ENCODE measurements at places on chromosomes 2 and 18. TPM values are rescaled to one million over a fixed set of nuclear protein-coding genes. Genes with fewer than 3 reads are reported as not detected.
A peak's percentile ranks its signal among the peaks of the same experiment; 100 is the strongest.

The AOX1 gene
- 5.0 TPM for total RNA-seq

The IL1B gene
- 0.25 TPM for total RNA-seq

The GCG gene
- total RNA-seq = not detected

The TSHZ1 gene
- 9.9 TPM for total RNA-seq

The BOLL gene
- total RNA-seq = 3.3 TPM

The RAPGEF4 gene
- 0.92 TPM for total RNA-seq

GRCh38 chr2:210863283-210863682, 306.9 kb downstream of the CPS1 start:
- H3K36me3 ChIP-seq = no peaks in the 10 kb centered on the region
- no peaks in the 10 kb centered on the region for H3K4me1 ChIP-seq
- no peak overlapping the region for H3K27ac ChIP-seq
- no peak for DNase-seq
- H3K27me3 ChIP-seq = no peaks in the 10 kb centered on the region

GRCh38 chr2:173740639-173741038, 224.5 kb downstream of the SP3 start:
- H3K4me3 ChIP-seq = no peak overlapping the region
- no peaks in the 10 kb centered on the region for H3K27me3 ChIP-seq
- H3K36me3 ChIP-seq = no peaks in the 10 kb centered on the region
- H3K27ac ChIP-seq = no peak overlapping the region

DNA sequence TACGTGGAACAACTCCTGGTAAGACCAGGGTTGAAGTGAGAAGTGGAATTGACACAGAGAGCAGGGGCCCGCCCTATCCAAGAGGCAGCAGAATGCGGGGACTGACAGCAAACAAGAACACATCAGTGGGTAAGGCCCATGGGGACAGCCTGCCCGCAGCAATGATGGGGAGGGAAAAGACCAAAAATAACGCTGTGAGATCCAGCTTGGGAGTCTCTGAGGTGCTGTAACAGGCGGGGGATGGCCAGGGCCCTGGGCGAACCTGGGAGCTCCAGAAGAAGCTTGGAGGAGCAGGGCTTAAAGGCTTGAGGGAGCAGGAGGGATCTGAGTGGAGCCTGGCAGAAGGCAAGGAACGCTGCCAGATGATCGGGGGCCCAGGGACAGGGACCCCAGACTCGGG, 173.4 kb downstream of the TMEM200C start:
- H3K27ac ChIP-seq = no peak overlapping the region
- no peaks in the 10 kb centered on the region for H3K36me3 ChIP-seq
- DNase-seq = no peak
- no peaks in the 10 kb centered on the region for H3K27me3 ChIP-seq
- no peak overlapping the region for H3K4me3 ChIP-seq
- no peaks in the 10 kb centered on the region for H3K4me1 ChIP-seq

- no peaks in the 10 kb centered on the region for H3K36me3 ChIP-seq
- H3K4me3 ChIP-seq = no peak overlapping the region
- H3K27me3 ChIP-seq = no peaks in the 10 kb centered on the region
- H3K4me1 ChIP-seq = no peaks in the 10 kb centered on the region
- no peak overlapping the region for H3K27ac ChIP-seq
- no peak for DNase-seq
Measured at GRCh38 chr2:66279024-66279423, 155.9 kb upstream of the MEIS1 start.

GRCh38 chr2:37284381-37284780, 40.3 kb downstream of the PRKD3 start:
- no peak overlapping the region for H3K27ac ChIP-seq
- no peaks in the 10 kb centered on the region for H3K27me3 ChIP-seq
- no peak overlapping the region for H3K4me3 ChIP-seq
- H3K36me3 ChIP-seq = peaks cover 4% of the 10 kb centered on the region
- DNase-seq = no peak

DNA sequence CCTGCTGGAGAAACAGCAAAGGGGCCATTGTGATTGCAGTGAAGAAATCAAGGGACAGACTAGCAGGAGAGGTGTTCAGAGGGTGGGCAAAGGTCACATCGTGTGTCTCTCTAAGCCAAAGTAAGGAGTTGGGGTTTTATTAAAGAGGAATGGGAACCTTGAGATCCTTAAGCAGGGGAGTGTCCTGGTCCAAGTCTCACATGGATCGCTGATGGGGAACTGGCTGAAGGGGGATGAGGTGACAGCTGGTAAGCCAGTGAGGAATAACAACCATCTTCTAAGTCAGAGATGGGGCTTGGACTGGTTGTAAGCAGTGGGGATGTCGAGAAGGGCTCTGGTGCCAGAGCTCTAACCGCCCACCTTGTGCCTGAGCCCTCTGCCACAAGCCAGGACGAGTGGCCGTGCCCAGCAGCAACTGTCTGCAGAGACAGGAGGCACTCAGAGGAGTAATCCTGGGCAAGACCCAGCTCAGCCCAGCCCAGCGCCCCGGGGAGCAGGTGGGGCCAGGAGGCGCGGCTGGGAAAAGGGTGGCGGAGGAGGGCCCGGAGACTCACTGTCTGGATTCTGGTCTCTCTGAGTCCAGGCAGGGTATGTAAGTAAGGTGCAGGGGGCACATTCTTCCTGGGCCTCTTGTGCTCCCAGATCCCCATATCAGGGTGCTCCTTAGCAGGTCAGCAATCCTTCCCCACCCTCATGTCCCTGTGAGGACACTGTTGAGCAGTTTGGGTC, 13.7 kb downstream of the WNT10A start:
- H3K4me3 ChIP-seq = no peak overlapping the region
- no peaks in the 10 kb centered on the region for H3K36me3 ChIP-seq

DNA sequence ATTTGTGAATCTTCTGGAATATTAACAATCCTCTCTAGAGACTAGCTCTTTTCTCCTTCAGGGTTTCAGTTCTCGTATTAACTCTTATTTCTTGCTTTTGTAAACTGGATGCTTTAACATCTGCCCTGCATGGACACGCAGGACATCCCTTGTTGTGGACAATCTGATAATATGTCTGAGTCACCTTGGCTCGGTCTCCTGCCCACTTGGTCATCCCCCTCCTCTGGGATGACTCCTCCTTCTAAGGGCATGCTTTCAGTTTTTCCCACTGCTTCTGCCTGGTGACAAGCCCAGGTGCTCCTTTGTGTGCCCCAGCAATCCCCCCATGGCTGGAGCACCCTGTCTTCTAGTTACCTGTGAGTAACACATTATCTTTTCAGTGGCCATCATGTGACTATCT, 460.5 kb downstream of the DSC3 start:
- H3K36me3 ChIP-seq = no peaks in the 10 kb centered on the region
- no peaks in the 10 kb centered on the region for H3K27me3 ChIP-seq

DNA sequence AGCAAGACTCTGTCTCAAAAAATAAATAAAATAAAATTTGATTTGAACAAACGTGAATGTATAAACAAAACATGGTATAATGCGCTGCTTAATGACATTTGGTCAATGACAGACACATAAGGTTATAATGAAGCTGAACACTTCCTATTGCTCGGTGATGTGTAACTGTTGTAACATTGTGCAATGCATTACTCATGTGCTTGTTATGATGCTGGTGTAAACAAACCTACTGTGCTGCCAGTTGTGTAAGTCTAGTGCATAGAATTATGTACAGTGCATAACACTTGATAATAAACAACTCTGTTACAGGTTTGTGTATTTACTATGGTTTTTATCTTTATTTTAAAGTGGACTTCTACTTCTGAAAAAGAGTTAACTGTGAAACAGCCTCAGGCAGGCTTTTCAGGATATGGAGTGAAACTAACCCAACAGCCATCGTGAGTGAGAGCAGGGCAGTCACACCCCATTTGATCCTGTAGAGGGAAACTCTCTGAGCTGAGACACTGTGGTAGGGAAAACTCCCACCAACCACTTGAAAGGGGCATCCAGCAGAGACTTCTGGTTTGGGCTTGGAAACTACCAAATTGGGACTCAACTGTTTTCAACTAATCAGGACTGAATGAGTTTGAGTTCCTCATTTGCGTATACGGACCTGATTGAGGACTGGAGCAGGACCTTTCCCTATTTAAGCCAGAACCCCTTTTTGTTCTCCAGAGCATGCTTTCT, 8.7 kb upstream of the RPRD1A start:
- no peak for DNase-seq
- no peaks in the 10 kb centered on the region for H3K36me3 ChIP-seq
- no peaks in the 10 kb centered on the region for H3K4me1 ChIP-seq
- H3K27me3 ChIP-seq = no peaks in the 10 kb centered on the region
- H3K4me3 ChIP-seq = no peak overlapping the region
- H3K27ac ChIP-seq = no peak overlapping the region

- H3K27ac ChIP-seq = no peak overlapping the region
- no peaks in the 10 kb centered on the region for H3K4me1 ChIP-seq
- H3K27me3 ChIP-seq = no peaks in the 10 kb centered on the region
Measured at GRCh38 chr2:70078384-70078783, 8.9 kb upstream of the PCBP1 start.

- no peaks in the 10 kb centered on the region for H3K27me3 ChIP-seq
- peaks cover 26% of the 10 kb centered on the region for H3K4me1 ChIP-seq
- no peak overlapping the region for H3K4me3 ChIP-seq
Measured at GRCh38 chr2:67649331-67650261, 252.5 kb downstream of the ETAA1 start.

DNA sequence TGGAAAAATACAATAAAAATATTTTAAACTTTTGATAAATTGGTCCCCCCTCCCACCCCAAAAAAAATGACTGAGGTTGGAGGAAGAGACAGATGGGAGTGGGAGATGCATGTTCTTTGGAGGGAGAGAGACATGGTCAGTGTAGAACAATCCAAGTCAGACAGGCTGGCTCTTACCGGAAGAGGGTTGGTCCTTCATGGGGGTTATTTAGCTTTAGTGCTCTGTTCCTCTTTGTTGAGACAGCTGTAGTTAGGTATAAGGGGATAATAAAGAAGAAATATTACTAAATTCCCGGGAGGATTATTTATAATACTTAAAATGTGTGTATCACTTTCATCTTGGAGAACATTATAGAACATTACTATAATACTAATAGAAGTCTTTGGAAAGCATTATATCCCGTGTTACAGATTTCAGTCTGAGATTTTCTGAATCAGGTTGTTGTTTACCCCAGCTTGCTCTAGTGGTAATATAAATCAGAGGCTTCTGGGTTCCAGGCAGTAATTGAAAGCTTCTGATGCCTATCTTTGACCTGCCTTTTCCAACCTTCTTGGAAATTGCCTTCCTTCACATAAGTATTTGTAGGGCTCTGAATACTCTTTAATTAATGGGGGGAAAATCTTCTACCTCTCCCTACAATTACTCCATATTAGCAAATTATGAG, 87.7 kb downstream of the SPTBN1 start:
- peaks cover 7% of the 10 kb centered on the region for H3K4me1 ChIP-seq
- no peak overlapping the region for H3K4me3 ChIP-seq
- no peak overlapping the region for H3K27ac ChIP-seq

DNA sequence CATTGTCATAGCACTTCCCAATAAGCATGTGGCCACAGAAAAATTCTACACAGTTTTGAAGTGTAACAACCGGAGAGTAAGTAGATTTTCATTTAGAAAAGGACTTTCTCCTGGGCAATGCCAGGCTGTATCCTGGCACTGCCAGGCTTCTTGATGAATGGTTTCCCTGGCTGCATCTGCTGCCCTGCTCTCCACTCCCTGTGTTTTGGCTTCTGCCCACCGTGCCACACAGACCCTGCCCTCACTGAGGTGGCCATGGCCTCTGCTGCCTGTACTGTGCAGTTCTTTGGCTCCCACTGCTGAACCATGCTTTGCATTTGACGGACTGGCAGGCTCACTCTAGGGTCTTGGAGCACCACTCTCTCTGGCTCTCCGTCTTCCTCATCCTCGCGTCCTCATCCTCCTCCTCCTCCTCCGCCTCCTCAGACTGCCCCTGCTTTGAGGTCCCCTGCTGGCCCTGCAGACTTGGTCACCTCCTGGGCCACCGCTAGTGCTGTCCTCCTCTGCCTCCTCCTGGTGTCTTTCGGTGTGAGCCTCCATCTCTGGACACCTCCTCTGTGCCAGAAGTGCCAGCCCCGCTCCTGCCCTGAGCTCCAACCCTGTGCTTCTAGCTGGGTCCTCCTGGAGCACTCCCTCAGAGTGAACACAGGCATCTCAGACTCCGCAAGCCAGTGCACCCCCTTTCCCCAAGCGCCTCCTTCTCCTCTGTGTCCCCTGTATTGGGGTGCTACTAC, 45.9 kb upstream of the CNGA3 start:
- no peak for DNase-seq
- no peaks in the 10 kb centered on the region for H3K36me3 ChIP-seq
- no peaks in the 10 kb centered on the region for H3K27me3 ChIP-seq
- H3K4me3 ChIP-seq = no peak overlapping the region

- no peak overlapping the region for H3K4me3 ChIP-seq
- no peaks in the 10 kb centered on the region for H3K4me1 ChIP-seq
- H3K27ac ChIP-seq = no peak overlapping the region
- no peak for DNase-seq
- H3K36me3 ChIP-seq = peaks cover 97% of the 10 kb centered on the region
Measured at GRCh38 chr18:23547846-23548245, 38.5 kb downstream of the NPC1 start.

- peak overlapping the region; percentile 82 for H3K27ac ChIP-seq
- no peaks in the 10 kb centered on the region for H3K27me3 ChIP-seq
- H3K4me3 ChIP-seq = no peak overlapping the region
- peaks cover 23% of the 10 kb centered on the region for H3K4me1 ChIP-seq
- H3K36me3 ChIP-seq = no peaks in the 10 kb centered on the region
- peak; percentile 70 for DNase-seq
Measured at GRCh38 chr2:38720613-38721241, 30.4 kb downstream of the SRSF7 start.

DNA sequence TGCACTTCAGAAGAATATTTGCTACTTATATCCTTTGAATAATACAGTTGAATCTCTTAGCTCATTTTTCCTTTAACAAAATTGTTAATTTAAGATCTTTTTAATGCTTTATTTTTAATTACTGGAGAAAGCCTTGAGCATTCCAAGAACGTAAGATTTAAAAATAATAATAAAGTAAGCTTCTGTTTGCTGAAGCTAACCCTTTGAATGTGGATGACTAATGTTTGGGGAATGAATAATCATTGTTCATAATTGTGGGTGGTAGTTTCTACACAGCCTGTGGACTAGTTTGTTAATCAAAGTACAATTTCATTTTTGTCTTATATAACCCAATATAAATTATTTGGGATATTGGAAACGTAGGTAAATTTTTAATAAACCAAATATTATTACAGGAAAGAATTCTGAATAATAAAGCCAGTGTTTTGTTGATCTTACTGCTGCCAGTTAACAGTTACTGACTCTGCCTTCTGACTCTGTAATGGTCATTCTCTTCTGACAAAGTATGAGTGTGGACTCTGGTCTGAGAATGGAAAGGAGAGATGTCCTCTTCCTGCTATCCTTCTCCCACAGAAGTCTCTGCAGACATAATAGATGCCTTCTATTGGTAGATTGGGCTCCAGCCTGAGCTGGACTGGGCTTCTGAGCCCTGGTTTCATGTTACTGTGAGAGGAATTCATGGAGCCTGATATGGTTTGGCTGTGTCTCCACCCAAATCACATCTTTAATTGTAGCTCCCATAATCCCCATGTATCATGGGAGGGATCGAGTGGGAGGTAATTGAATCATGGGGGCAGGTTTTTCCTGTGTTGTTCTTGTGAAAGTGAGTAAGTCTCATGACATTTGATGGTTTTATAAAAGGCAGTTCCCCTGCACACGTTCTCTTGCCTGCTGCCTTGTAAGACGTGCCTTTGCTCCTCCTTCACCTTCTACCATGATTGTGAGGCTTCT, 292.7 kb upstream of the SLC39A10 start:
- DNase-seq = no peak
- H3K27ac ChIP-seq = no peak overlapping the region
- no peaks in the 10 kb centered on the region for H3K36me3 ChIP-seq
- H3K4me1 ChIP-seq = no peaks in the 10 kb centered on the region
- H3K4me3 ChIP-seq = no peak overlapping the region
- no peaks in the 10 kb centered on the region for H3K27me3 ChIP-seq
